ENCODE measurements at places on chromosomes 1 and 21.

GRCh38 chr1:184509105-184509504, 122.3 kb downstream of the C1orf21 start:
- peaks cover 7% of the 10 kb centered on the region for H3K4me1 ChIP-seq
- no peaks in the 10 kb centered on the region for H3K27me3 ChIP-seq
- no peak overlapping the region for H3K27ac ChIP-seq
- H3K36me3 ChIP-seq: no peaks in the 10 kb centered on the region
- H3K4me3 ChIP-seq: no peak overlapping the region

GRCh38 chr21:18058731-18059398, 185.8 kb upstream of the CHODL start:
- no peak for DNase-seq
- H3K27ac ChIP-seq: no peak overlapping the region
- no peak overlapping the region for H3K4me3 ChIP-seq
- H3K4me1 ChIP-seq: no peaks in the 10 kb centered on the region
- H3K27me3 ChIP-seq: no peaks in the 10 kb centered on the region

DNA sequence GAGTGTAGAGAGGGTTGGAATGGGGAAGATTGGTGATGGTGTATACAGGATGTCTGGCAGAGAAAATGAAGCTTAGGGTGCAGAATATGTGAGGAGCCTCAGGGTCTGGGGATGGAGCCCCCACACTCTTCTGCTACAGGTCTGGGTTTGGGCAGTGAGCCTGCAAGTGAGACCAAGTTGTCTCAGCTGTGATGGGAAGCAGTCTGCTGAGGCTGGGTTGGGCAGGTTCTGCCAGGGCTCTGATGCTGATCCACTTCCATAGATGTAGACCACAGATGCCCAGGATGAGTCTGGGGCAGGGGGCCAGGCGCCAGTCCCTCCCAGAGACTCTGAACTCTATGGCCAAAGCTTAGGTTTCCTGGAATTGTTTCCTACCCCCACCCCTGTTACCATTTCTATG, 516.9 kb downstream of the PTPRU start:
- no peaks in the 10 kb centered on the region for H3K36me3 ChIP-seq
- H3K4me1 ChIP-seq: no peaks in the 10 kb centered on the region
- no peak for DNase-seq
- H3K4me3 ChIP-seq: no peak overlapping the region
- no peak overlapping the region for H3K27ac ChIP-seq

GRCh38 chr1:54807756-54808155, 6.6 kb upstream of the TTC22 start:
- no peak overlapping the region for H3K27ac ChIP-seq
- H3K27me3 ChIP-seq: no peaks in the 10 kb centered on the region
- no peaks in the 10 kb centered on the region for H3K4me1 ChIP-seq

DNA sequence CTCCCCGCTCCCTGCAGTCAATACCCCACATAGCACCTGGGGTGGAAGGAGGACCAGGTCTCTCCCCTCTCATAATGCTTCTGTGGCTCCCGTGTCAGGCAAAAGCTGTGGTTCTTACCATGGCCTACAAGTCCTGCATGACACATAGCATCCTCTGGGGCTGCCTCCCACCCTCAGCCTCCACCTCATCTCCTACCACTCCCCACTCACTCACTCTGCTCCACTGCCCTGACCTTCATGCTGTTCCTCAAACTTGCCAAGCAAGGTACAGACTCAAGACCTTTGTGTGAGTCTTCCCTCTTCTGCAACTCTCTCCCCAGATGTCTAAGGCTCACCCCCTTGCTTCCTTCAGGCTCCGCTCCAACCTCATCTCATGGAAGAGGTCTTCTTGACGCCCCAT, 28.0 kb upstream of the VANGL1 start:
- no peak overlapping the region for H3K4me3 ChIP-seq
- peaks cover 1% of the 10 kb centered on the region for H3K4me1 ChIP-seq
- no peak for DNase-seq
- no peaks in the 10 kb centered on the region for H3K36me3 ChIP-seq
- no peak overlapping the region for H3K27ac ChIP-seq
- H3K27me3 ChIP-seq: no peaks in the 10 kb centered on the region

- peak overlapping the region; percentile 43 for H3K27ac ChIP-seq
- no peak overlapping the region for H3K4me3 ChIP-seq
- H3K27me3 ChIP-seq: no peaks in the 10 kb centered on the region
- H3K36me3 ChIP-seq: no peaks in the 10 kb centered on the region
- no peak for DNase-seq
Measured at GRCh38 chr1:170240409-170240808, 94.7 kb downstream of the NTMT2 start.

GRCh38 chr1:211903490-211904245, 73.1 kb upstream of the LPGAT1 start:
- no peak overlapping the region for H3K27ac ChIP-seq
- no peak overlapping the region for H3K4me3 ChIP-seq
- no peaks in the 10 kb centered on the region for H3K27me3 ChIP-seq
- H3K36me3 ChIP-seq: no peaks in the 10 kb centered on the region

DNA sequence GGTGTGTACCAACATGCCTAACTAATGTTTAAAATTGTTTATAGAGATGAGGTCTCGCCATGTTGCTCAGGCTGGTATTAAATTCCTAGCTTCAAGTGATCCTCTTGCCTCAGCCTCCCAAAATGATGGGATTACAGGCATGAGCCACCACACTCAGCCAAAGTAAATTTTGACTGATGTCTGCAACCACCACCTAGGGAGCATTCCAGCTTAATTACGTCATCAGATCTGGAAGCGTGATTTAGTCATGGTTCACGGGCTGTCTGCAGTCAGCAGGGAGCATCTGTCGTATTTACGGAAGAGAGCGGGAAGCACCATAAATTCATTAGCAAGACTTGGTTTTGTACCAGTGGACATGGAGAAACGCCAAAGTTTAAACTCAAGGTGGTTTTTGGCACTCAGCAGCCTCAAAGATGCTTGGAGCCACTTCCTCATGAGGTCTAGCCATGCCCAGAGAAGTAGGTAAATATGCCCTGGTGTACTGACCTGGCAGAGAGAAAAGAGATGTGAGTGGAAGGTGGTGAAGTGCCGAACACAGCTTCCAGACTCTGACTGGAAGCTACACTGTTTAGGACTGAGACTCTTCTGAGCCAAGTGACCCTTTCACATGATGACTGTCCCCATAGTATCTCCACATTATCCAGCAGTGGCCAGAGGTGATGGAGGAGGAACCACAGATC, 60.8 kb upstream of the SLC35F3 start:
- no peaks in the 10 kb centered on the region for H3K4me1 ChIP-seq
- no peak overlapping the region for H3K27ac ChIP-seq

GRCh38 chr1:162632217-162632666, at the start of gene DDR2:
TSS of gene DDR2 (plus strand) at chr1:162632464. CDS start at chr1:162719064, 86,600 bp downstream.
- H3K4me1 ChIP-seq: peaks cover 2% of the 10 kb centered on the region
- H3K27ac ChIP-seq: no peak within 1 kb of the TSS
- no peak within 1 kb of the TSS for H3K4me3 ChIP-seq

GRCh38 chr1:91791103-91791502, 94.8 kb downstream of the TGFBR3 start:
- no peaks in the 10 kb centered on the region for H3K27me3 ChIP-seq
- H3K36me3 ChIP-seq: no peaks in the 10 kb centered on the region
- H3K4me3 ChIP-seq: no peak overlapping the region
- no peak for DNase-seq

GRCh38 chr21:34933609-34934335, 115.3 kb downstream of the RUNX1 start:
- H3K4me1 ChIP-seq: no peaks in the 10 kb centered on the region
- no peaks in the 10 kb centered on the region for H3K36me3 ChIP-seq
- no peak overlapping the region for H3K27ac ChIP-seq

GRCh38 chr1:185813401-185813979, 79.3 kb downstream of the HMCN1 start:
- H3K4me3 ChIP-seq: no peak overlapping the region
- no peak overlapping the region for H3K27ac ChIP-seq
- peak; percentile 22 for DNase-seq
- H3K4me1 ChIP-seq: no peaks in the 10 kb centered on the region
- H3K36me3 ChIP-seq: no peaks in the 10 kb centered on the region

GRCh38 chr21:17742181-17742580, 77.0 kb downstream of the C21orf91 start:
- H3K27ac ChIP-seq: peak overlapping the region; percentile 66
- H3K4me1 ChIP-seq: no peaks in the 10 kb centered on the region
- H3K4me3 ChIP-seq: no peak overlapping the region
- H3K27me3 ChIP-seq: no peaks in the 10 kb centered on the region
- H3K36me3 ChIP-seq: no peaks in the 10 kb centered on the region

DNA sequence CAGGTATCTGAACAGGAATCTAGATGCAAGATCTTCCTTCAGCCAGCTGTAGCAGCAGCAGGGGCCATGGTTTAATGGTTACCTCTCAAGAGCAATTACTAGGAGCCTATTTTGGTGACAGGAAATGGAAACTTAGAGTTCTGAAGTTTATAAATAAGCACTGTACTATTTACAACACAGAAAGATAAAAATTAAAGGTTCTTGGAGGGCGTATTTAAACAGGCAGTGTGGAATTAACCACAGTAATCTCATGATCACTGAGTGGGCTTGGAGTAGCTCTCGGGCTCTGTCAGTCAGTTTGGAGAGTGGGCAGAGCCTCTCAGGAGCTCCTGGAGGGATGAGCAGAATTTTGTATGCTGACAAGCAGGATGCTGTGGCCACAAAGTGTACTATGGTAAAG, 10.2 kb upstream of the FCRL5 start:
- no peaks in the 10 kb centered on the region for H3K36me3 ChIP-seq
- no peak for DNase-seq
- no peak overlapping the region for H3K27ac ChIP-seq
- no peaks in the 10 kb centered on the region for H3K4me1 ChIP-seq
- no peak overlapping the region for H3K4me3 ChIP-seq
- no peaks in the 10 kb centered on the region for H3K27me3 ChIP-seq

- no peak for DNase-seq
- H3K27me3 ChIP-seq: no peaks in the 10 kb centered on the region
- H3K36me3 ChIP-seq: no peaks in the 10 kb centered on the region
- H3K27ac ChIP-seq: no peak overlapping the region
Measured at GRCh38 chr1:24216276-24217074, 29.4 kb upstream of the IFNLR1 start.

DNA sequence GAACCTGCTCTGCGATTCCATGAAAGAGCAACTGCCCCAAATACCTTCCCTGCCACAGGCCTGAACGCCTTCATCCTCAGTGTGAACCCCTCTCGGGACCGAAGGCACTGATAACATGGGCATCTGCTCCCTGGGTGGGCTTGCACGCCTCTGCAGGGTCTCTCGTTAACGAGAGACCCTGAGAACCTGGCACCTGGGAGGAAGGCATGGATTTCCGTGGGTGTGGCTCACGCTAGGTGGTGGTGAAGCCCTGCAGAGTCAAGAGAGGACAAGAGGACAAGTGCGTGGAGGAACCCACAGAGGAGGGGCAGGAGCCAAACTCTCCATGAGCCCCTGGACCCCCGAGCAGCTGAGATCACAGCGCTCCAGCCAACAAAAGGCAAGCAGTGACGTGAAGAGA, 26.8 kb upstream of the COL6A2 start:
- H3K4me3 ChIP-seq: no peak overlapping the region
- DNase-seq: no peak
- no peaks in the 10 kb centered on the region for H3K36me3 ChIP-seq
- no peak overlapping the region for H3K27ac ChIP-seq
- H3K4me1 ChIP-seq: no peaks in the 10 kb centered on the region

DNA sequence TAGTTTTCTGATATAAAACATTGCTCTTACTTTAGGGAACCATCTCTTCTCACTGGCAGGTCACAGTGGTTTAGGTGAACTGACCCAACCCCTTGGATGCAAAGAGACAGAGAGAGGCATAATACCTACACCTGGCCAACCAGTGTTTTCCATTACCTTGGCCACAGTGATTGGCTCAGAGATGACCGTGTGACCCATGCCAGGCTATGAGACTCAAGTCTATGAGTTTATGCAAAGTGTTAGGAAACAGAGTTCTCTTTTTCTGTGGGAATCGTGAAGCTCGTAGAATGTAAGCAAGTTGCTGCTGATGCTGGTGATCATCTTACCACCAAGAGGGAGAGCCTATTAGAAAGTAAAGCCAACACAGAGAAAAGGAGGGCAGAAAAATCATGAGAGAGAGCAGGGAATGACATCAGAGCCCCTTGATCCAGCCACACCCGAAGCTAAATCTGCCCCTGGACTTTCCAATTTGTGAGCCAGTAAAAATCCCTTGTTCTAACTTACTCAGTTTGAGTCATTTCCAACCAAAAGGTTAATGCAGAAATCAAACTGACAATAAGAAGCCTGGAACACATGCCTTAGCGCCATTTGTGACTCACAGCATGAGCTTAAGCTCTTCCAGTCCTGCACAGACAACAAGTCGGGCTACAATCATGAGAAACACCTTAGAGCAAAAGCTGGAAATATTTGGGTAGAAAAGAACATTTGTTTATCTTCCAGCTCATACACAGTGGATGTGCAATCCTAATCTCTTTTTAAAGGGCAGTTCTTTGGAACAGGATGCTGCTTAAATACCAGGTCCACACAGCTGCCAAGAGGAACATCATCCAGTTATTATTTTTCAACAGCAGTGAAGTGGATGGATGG, 81.3 kb upstream of the KAZN start:
- H3K27ac ChIP-seq: no peak overlapping the region
- no peaks in the 10 kb centered on the region for H3K4me1 ChIP-seq

DNA sequence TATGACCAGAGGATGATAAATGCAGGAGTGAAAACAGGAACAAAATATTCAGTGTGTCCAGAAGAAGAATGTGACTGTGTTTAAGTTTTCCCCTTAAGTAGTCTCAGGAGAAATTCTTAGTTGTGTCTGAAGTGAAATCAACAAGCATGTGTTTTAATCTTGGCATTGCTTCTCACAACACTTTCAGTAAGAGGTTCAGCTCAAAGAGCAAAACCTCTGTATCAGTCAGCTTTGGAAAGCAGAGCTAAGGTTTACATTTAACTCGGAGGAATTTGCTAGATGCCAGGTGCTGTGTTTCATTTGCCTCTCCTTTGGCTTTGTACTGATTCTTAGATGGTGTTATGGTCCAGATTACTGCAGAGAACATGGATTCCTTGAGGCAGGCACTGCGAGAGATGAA, 28.6 kb downstream of the CC2D1B start:
- no peaks in the 10 kb centered on the region for H3K36me3 ChIP-seq
- no peak for DNase-seq
- no peaks in the 10 kb centered on the region for H3K4me1 ChIP-seq
- H3K27me3 ChIP-seq: no peaks in the 10 kb centered on the region

- no peaks in the 10 kb centered on the region for H3K36me3 ChIP-seq
- H3K27ac ChIP-seq: no peak overlapping the region
- H3K27me3 ChIP-seq: no peaks in the 10 kb centered on the region
- no peaks in the 10 kb centered on the region for H3K4me1 ChIP-seq
- no peak for DNase-seq
Measured at GRCh38 chr1:183588827-183589226, 1.4 kb downstream of the NCF2 start.

DNA sequence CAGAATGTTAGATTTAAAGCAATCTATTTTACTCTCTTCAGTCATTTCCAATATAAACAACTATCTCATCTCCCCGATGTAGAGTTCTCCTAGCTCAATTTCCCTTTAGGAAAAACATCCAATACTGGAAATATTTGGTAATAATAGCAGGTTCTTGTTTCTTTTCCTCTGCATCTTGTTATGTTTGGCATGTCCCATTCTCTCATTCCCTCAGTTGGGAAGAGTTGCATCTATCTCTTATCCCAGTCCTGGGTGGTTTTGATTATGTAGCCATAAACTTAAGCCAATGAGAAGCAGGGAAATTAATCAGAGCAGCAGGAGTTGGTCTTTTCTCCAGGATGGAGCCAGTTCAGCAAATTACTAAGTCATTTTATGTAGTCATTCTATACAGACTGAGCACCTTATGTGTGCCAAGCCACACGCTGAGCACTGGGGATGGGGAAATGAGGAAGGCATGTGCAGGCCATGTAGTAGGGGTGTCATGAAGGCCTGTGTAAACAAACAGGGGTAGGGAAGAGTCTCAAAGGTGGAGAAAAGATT, 418.2 kb upstream of the NFIA start:
- H3K36me3 ChIP-seq: no peaks in the 10 kb centered on the region
- no peaks in the 10 kb centered on the region for H3K4me1 ChIP-seq
- no peak overlapping the region for H3K4me3 ChIP-seq
- no peaks in the 10 kb centered on the region for H3K27me3 ChIP-seq
- H3K27ac ChIP-seq: no peak overlapping the region
- DNase-seq: no peak
